A549 treated with GW870086 at 1 μM for 4 hours (cell line): ENCODE measurements at places on chromosomes 1 and 21. TPM values are rescaled to one million over a fixed set of nuclear protein-coding genes. Genes with fewer than 3 reads are reported as not detected.

The SPAG17 gene
- total RNA-seq = not detected in 5 replicates

The CRP gene
- total RNA-seq = not detected in 5 replicates

The DLGAP3 gene
- 0.17 to 0.27 TPM (median 0.22 TPM) in 5 replicates for total RNA-seq

The COL16A1 gene
- 4.9 to 5.9 TPM (median 5.2 TPM) in 5 replicates for total RNA-seq

The UQCRHL gene
- 5.7 to 9.2 TPM (median 6.7 TPM) in 5 replicates for total RNA-seq

The RAB3B gene
- 4.8 to 8.5 TPM (median 6.8 TPM) in 5 replicates for total RNA-seq

The RSPH1 gene
- 0.40 to 0.94 TPM (median 0.78 TPM) in 5 replicates for total RNA-seq

The SPRR2A gene
- not detected in 5 replicates for total RNA-seq

The HSD3B2 gene
- total RNA-seq = not detected in 5 replicates

The NBPF6 gene
- total RNA-seq = 0.19 TPM in 1 of 5 replicates, not detected in the others

The FMO3 gene
- not detected in 5 replicates for total RNA-seq

The LAD1 gene
- total RNA-seq = 0.61 to 1.1 TPM (median 0.80 TPM) in 5 replicates

The KCNE1 gene
- total RNA-seq = not detected in 5 replicates

The RCSD1 gene
- 0.06 to 0.14 TPM in 2 of 5 replicates, not detected in the others for total RNA-seq

The LRRC3 gene
- 1.2 to 2.1 TPM (median 1.9 TPM) in 5 replicates for total RNA-seq

The LPAR3 gene
- total RNA-seq = 0.38 to 0.75 TPM (median 0.44 TPM) in 5 replicates

The IFNGR2 gene
- total RNA-seq = 51.5 to 58.4 TPM (median 57.0 TPM) in 5 replicates

The PIK3R3 gene
- 1.0 to 1.3 TPM (median 1.1 TPM) in 5 replicates for total RNA-seq

The AMPD1 gene
- total RNA-seq = not detected in 5 replicates

The CR1 gene
- total RNA-seq = not detected in 5 replicates

The SGIP1 gene
- total RNA-seq = not detected in 5 replicates

The CYYR1 gene
- total RNA-seq = not detected in 5 replicates

The NOL9 gene
- 3.5 to 5.2 TPM (median 4.4 TPM) in 5 replicates for total RNA-seq

The CFAP74 gene
- 0.05 TPM in 1 of 5 replicates, not detected in the others for total RNA-seq

The SH2D1B gene
- total RNA-seq = 0.10 to 0.15 TPM (median 0.10 TPM) in 5 replicates

The CYP4A11 gene
- not detected in 5 replicates for total RNA-seq

The ADGRB2 gene
- total RNA-seq = 4.5 to 6.1 TPM (median 5.7 TPM) in 5 replicates

The SPRR3 gene
- total RNA-seq = not detected in 5 replicates

The CLCA4 gene
- not detected in 5 replicates for total RNA-seq

The NAV1 gene
- 5.6 to 10.1 TPM (median 9.5 TPM) in 5 replicates for total RNA-seq

The TEKT2 gene
- not detected in 5 replicates for total RNA-seq

The KRTAP6-1 gene
- not detected in 5 replicates for total RNA-seq

The SEMA4A gene
- total RNA-seq = 0.33 to 0.47 TPM (median 0.41 TPM) in 5 replicates

The HMGCS2 gene
- total RNA-seq = not detected in 5 replicates

The ICOSLG gene
- total RNA-seq = 3.7 to 5.0 TPM (median 4.4 TPM) in 5 replicates

The NUF2 gene
- total RNA-seq = 21.9 to 29.9 TPM (median 27.0 TPM) in 5 replicates
